Effector memory CD8-positive, alpha-beta T cell (primary cell): ENCODE measurements at places on chromosomes 7 and 10.

- H3K27ac ChIP-seq: no peak overlapping the region
- no peaks in the 10 kb centered on the region for H3K4me1 ChIP-seq
- H3K36me3 ChIP-seq: peaks cover 17% of the 10 kb centered on the region
- H3K27me3 ChIP-seq: no peaks in the 10 kb centered on the region
- H3K4me3 ChIP-seq: no peak overlapping the region
Measured at GRCh38 chr10:126090443-126090842, 194.1 kb downstream of the FANK1 start.

DNA sequence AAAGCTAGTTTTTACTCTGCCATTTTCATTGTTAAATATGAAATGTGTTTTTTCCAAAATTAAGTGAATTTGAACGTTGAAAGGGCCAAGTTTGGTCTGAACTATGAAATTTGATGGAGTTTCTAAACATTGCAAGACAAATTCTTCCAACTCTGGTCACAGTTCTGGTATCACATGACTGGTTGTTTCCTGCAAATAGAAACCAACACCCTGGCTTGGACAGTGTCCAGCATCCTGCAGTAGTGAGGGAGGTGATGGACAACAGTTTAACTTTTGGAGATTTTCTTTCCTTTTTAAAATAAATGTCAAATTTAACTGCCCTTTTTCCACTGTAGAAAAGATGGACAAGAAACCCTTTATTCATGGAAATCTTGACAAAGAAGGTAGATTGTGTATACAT is 54.8 kb upstream of the AGBL3 start:
- H3K36me3 ChIP-seq: no peaks in the 10 kb centered on the region
- H3K4me3 ChIP-seq: no peak overlapping the region
- peaks cover 7% of the 10 kb centered on the region for H3K4me1 ChIP-seq

GRCh38 chr10:78696791-78697395 is 371.9 kb upstream of the ZMIZ1 start:
- no peak for DNase-seq
- H3K36me3 ChIP-seq: no peaks in the 10 kb centered on the region
- no peak overlapping the region for H3K27ac ChIP-seq

GRCh38 chr10:95861386-95861785 is 46.4 kb upstream of the CC2D2B start:
- H3K4me3 ChIP-seq: no peak overlapping the region
- H3K27ac ChIP-seq: no peak overlapping the region
- DNase-seq: no peak
- H3K27me3 ChIP-seq: peaks cover 17% of the 10 kb centered on the region

DNA sequence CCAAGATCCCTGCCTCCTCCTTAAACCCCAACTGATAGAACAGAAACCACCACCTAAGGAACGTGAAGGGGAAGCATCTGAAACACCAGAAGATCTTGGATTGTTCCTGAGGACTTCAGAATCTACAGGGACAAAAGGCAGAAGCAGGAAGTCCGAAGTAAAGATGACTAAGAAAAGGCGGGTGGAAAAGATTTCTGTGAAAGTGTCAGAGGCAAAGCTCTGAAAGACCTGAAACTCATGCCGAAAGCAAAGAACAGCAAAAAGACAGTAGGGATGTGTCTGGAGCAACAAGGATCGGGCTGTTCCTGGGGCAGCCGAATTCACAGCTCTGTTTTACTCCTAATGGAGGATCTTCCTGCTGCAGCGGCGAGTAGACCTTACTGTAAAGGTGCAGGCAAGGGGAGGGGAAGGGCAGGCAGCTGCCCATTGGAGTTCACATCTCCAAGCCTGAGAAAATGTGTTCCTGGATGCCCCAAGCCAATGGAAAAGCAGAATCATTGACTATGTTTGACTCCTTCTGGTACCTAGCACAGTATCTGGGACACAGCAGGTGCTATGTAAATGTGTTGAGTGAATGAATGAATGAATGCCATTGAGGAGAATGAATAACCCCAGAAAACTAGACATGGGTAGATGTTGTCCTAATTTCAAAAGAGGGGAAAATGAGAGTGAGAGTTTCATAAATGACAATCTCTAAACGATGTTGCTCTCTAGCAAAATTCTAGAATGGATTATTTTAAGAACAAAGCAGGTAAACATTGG is 40.4 kb downstream of the PDIA4 start:
- DNase-seq: peak; percentile 2
- H3K36me3 ChIP-seq: peaks cover 45% of the 10 kb centered on the region
- H3K27ac ChIP-seq: peak overlapping the region; percentile 98
- peaks cover 39% of the 10 kb centered on the region for H3K4me1 ChIP-seq
- H3K27me3 ChIP-seq: no peaks in the 10 kb centered on the region

- H3K4me1 ChIP-seq: peaks cover 9% of the 10 kb centered on the region
- peaks cover 10% of the 10 kb centered on the region for H3K27me3 ChIP-seq
- DNase-seq: no peak
- no peak overlapping the region for H3K27ac ChIP-seq
Measured at GRCh38 chr7:959271-959670, 4.8 kb upstream of the ADAP1 start.

GRCh38 chr7:37084303-37084702 is 360.0 kb upstream of the AOAH start:
- DNase-seq: no peak
- H3K36me3 ChIP-seq: peaks cover 16% of the 10 kb centered on the region
- H3K4me3 ChIP-seq: no peak overlapping the region

DNA sequence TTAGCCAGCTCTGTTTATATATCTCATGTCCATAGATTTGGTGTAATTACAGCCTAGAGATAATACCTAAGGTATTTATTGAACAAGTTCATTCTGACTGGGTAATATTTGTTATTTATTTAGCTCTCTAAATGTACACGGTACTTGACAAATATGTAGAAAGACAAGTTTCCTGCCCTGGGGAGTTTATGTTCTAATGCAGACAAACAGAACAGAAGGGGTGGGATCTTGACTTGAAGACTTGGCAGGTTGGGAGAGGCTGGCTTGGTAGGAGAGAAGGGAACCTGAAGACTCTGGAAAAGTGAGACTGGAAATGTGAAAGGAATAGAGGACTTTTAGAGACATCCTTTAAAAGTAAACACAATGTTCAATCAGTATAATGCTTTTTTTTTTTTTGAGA is 97.7 kb upstream of the CDK6 start:
- H3K4me3 ChIP-seq: no peak overlapping the region
- no peak overlapping the region for H3K27ac ChIP-seq
- H3K4me1 ChIP-seq: no peaks in the 10 kb centered on the region
- no peak for DNase-seq
- H3K36me3 ChIP-seq: no peaks in the 10 kb centered on the region

GRCh38 chr10:44715136-44715535 is 196.0 kb upstream of the TMEM72 start:
- no peaks in the 10 kb centered on the region for H3K4me1 ChIP-seq
- H3K36me3 ChIP-seq: no peaks in the 10 kb centered on the region
- H3K27me3 ChIP-seq: no peaks in the 10 kb centered on the region
- no peak for DNase-seq
- H3K27ac ChIP-seq: no peak overlapping the region

GRCh38 chr7:54788664-54789063 is 29.7 kb upstream of the SEC61G start:
- H3K4me1 ChIP-seq: no peaks in the 10 kb centered on the region
- no peak overlapping the region for H3K4me3 ChIP-seq
- DNase-seq: no peak
- H3K27me3 ChIP-seq: peaks cover 88% of the 10 kb centered on the region
- no peak overlapping the region for H3K27ac ChIP-seq

DNA sequence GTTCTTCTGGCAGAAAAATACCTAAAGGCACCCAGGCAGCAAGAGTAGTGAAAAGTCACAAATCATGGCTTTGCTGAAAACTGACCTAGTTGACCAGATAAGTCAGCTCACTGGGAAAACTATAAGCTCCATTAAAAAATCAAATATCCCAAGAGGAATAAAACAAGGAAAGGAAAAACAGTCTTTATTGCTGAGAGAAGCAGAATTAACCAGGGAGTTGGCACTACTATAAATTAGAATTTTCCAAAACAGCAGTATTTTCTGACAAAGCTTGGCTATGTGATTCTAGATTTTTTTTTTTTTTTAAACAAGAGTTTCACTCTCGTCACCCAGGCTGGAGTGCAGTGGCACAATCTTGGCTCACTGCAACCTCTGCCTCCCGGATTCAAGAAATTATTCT is 12.6 kb downstream of the CCDC172 start:
- H3K4me3 ChIP-seq: no peak overlapping the region
- no peak for DNase-seq
- no peaks in the 10 kb centered on the region for H3K36me3 ChIP-seq
- H3K27me3 ChIP-seq: no peaks in the 10 kb centered on the region
- H3K4me1 ChIP-seq: no peaks in the 10 kb centered on the region

DNA sequence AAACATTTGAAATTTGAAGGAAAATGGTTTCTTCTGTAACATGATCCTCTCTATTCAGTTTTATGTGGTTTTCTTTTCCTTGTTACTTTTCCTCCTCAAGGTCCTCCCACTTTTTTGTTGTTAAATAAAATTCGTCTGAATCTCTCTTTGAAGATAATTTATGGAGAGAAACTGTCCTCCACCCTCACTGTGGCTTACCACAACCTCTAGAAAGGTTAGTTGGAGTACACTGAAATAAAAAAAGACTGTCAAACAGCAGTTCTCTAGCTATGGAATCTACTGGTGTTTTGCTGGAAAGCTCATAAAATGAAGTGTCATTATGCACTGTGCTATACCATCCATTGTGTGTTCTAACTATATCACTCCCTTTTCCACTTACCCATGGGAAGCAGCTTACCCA is 189.4 kb downstream of the HDAC9 start:
- no peak overlapping the region for H3K27ac ChIP-seq
- no peak overlapping the region for H3K4me3 ChIP-seq
- no peaks in the 10 kb centered on the region for H3K36me3 ChIP-seq
- no peaks in the 10 kb centered on the region for H3K4me1 ChIP-seq
- no peak for DNase-seq
- H3K27me3 ChIP-seq: no peaks in the 10 kb centered on the region

DNA sequence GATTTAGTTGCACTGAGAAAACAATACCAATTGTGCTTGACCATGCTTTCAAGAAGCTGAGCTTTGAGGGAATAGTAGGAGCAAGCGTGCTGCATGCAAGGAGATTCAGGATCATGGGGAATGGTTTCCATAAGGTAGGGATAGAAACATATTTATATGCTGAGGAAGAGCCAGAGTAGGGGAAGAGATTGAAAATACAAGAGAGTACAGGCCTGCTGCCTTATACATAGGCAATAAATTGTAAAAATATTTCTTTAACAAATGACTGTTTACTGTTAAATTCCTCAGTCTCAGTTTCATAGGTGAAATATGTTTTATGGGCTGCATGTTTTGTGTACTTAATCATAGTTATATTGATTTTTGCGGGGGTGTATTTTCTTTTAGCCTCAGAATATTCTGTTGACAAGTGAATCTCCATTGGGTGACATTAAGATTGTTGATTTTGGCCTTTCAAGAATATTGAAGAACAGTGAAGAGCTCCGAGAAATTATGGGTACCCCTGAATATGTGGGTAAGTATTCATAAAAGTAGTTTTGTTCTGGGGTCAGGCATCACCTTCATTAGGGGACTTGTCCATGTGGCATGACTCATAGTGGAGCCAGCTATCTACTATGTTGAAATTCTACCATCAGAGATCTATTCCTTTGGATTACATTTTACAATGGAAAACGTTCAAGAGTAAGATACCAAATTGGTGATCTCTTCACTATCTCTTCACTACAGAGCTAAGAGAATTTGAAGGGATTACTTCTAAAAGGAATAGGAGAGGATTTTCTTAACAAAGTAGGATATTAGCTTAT is 36.5 kb downstream of the STK17A start:
- no peak for DNase-seq
- no peaks in the 10 kb centered on the region for H3K27me3 ChIP-seq
- H3K4me3 ChIP-seq: no peak overlapping the region
- H3K27ac ChIP-seq: no peak overlapping the region

DNA sequence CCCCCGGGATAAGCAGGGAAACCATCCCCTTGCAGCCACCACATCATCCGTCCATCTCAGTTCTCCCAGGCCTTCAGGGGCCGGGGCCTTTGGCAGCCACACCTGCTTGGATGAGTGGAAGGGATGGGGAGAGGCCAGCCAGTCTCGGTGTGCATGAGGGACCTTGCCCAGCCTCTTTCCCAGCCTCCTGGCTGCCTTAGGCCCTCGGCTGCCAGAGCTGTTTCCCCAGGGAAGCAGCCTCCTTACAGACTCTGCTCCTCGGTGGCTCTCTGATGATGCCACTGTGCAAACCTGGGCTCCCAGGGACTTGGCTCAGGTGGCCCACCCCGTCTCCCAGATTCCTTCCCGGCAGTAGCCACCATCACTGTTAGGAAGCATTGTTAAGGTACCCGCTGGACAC is 14.7 kb downstream of the FGF8 start:
- H3K27ac ChIP-seq: no peak overlapping the region
- no peaks in the 10 kb centered on the region for H3K36me3 ChIP-seq
- DNase-seq: no peak
- no peak overlapping the region for H3K4me3 ChIP-seq

DNA sequence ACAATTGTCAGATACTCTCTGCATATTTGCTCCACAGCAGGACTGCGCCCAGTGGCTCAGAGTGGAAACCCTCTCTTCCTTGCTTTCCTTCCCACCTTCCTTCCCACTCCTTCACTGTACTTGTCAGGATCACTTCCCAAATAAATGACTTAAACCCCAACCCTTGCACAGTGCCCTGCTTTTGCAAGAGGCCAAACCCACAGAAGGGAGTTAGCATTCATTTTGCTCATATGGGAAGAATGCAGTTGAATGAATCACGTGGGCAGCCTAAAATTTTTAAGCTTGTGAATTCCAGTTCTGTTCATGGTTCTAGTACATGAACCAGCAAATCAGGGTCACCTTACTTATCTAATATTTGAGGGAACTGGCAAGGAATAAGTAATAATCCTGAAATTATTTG is 47.7 kb upstream of the SFMBT2 start:
- no peak overlapping the region for H3K4me3 ChIP-seq
- no peaks in the 10 kb centered on the region for H3K36me3 ChIP-seq
- no peak for DNase-seq
- no peaks in the 10 kb centered on the region for H3K4me1 ChIP-seq
- no peaks in the 10 kb centered on the region for H3K27me3 ChIP-seq

DNA sequence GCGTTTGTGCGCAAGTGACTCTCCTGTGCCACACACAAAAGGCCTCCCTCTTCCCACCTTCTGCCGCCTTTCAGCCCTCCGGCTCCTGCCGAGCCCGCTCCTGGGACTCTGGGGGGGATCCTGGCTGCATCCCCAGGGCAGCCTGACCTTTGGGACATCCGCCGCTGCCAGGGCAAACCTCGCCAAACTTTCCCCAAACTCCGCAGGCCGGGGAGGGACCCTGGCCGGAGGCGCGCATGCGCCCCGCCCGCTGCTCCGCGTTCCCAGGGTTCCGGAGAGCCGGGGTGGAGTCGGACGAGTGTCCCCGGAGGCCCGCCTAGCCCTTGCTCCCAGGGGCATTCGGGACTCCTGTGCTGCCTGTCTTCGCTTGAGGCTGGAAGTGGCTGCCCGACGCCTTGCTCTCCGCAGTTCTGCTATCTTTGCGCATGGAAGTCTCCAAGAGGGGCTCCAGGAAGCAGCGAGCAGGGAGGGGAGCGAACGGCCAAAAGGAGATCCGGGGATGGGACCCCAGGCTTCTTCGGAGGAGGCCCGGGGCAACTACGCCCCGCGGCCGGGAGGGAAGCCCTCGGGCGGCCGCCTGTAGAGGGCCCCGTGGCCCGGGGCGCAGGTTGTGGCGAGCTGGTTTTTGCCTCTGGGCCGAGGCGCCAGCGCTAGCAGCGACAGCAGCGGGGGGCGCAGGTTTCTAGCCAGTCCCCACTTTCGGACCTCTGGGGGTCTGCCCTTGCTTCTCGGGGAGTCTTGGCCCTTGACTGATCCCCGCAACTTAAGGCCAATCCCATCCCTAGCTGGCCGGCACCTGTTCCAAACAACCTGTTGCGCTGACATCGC is 7.0 kb downstream of the PTF1A start:
- H3K27ac ChIP-seq: no peak overlapping the region
- no peak overlapping the region for H3K4me3 ChIP-seq
- no peaks in the 10 kb centered on the region for H3K4me1 ChIP-seq
- peaks cover 4% of the 10 kb centered on the region for H3K36me3 ChIP-seq
